Umbilical cord (tissue), 2 donors: ENCODE measurements at places on chromosomes 1 and 21.

DNA sequence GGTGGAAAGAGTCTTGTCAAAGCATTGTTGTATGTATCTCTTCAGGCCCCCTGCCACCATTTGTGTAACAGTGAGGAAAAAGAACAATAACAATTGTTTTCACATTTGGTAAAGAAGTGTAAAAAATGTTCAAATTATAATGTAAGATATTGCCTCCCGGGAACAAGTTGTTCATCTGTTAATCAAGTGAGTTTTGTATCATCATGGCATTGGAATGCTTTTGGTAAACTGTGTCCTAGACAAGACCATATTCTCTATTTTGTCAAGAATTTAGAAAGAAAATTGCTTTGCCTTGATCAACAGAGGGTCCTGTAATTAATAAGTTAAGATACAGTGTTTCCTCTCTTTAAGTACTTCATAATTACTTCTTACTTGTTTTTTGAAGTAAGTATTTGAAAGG lies 692.0 kb upstream of the NR5A2 start:
- DNase-seq = no peak

DNA sequence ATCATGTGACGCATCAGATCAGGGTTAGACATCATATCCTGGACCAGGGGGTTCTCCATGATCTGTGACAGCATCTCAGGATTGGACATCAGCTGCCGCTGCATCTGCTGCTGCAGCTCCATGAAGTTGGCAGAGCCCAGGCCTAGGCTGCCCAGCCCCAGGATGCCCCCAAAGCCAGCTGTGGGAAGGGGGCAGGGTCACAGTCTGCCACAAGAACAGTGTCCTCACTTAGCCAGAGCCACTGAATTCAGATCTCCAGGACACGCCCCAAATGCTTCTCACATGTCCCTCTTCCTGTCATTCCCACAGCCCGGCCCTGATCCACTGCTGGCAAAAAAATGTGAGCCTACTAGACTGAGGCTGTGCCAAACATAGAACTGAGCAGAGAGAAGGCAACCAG lies 3.2 kb downstream of the UBQLN4 start:
- no peak for DNase-seq

GRCh38 chr1:24928689-24929397 lies 1.2 kb downstream of the RUNX3 start:
- no peak for DNase-seq

GRCh38 chr1:222097588-222097987 lies 355.7 kb upstream of the DUSP10 start:
- no peak for DNase-seq

DNA sequence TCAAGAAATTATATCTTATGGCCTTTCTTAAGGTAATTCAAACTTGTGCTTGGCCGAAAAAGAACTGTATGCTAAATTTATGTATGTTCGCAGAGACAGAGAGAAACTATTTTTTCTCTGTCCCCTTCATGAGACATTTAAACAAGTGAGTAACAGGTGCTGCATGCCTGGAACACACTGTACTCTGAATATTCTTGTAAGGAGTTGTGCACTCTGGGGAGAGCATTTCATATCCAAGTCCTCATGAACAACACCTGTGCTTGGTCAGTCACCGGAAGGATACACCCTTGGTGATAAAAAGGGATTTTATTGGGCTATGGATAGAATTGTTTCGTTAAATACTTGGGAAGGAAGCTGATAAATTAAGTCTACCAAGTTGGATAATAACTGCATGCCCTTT lies 220.8 kb upstream of the NRIP1 start:
- no peak for DNase-seq

DNA sequence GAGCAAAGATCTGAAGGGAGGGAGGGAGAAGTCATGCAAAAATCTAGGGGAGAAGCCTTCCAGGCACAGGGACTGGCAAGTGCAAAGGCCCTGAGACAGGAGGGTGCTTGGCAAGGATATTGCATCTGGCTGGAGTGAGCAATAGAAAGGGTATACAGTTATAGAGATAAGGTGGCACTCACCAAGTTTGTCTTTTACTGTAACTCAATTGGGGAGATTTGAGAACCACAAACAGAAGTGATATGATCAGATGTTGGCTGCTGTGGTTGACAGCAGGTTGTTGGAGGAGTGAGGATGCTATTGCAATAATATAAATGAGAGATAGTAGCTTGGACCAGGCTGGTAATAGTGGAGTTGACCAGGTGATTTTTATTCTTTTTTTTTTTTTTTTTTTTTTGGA lies 25.6 kb downstream of the MCOLN3 start:
- DNase-seq = no peak

DNA sequence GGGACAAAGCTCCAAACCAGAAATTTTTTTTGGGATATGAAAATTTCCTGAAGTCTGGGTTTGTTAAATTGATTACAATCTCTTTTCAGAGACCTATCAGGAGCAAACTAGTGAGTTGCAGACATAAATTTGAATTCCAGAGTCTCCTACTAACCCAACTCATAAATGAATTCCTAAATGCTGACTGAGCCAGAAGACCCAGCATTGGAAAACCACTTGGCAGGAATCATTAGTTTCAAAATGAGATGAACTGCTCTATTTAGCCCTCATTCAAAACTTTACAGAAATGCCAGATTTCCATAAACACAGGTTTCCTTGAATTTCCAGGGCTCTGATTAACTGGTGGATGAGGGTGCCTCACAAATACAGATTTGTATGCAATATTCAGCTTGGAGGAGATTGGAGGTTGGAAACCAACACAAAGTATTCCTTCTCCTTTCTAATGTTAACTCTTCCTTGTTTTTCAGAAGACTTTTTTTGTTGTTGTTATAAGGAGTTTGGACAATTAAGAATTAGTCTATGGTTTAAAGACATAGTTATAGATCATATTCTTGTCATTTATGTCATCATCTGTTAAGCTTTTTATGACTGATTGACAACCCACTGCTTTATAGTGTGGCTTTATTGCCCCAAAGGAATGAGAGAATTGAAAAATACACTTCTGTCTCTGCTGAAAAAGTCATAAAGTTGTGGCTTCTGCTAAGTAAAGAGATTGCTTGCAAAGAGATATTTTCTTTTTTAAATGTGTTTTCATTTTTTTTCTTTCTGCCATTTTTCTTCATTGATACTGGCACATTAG lies 222.8 kb downstream of the HLX start:
- peak; percentile 47 for DNase-seq

DNA sequence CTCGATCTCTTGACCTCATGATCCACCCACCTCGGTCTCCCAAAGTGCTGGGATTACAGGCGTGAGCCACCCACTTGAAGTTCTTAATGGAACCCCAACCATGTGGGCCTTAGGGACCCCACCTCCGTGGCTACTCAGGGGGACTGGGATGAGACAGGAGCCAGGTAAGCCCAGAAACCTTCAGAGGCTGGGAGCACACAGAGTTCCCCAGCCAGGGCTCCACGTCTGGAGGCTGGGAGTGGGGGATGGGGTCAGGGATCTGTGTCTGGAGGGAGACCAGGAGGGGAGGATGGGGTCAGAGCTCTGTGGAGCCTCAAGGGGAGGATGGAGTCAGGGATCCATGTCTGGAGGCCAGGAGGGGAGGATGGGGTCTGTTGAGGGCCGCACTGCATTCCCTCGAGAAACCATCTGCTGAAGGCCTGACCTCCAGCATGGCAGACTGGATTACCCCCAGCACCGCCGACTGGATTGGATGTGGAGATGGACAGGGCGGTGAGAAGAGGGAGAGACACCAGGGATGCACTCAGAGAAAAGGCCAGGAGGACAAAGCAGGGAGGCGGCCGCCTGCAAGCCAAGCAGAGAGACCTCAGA lies 2.1 kb upstream of the FTCD start:
- DNase-seq = no peak

DNA sequence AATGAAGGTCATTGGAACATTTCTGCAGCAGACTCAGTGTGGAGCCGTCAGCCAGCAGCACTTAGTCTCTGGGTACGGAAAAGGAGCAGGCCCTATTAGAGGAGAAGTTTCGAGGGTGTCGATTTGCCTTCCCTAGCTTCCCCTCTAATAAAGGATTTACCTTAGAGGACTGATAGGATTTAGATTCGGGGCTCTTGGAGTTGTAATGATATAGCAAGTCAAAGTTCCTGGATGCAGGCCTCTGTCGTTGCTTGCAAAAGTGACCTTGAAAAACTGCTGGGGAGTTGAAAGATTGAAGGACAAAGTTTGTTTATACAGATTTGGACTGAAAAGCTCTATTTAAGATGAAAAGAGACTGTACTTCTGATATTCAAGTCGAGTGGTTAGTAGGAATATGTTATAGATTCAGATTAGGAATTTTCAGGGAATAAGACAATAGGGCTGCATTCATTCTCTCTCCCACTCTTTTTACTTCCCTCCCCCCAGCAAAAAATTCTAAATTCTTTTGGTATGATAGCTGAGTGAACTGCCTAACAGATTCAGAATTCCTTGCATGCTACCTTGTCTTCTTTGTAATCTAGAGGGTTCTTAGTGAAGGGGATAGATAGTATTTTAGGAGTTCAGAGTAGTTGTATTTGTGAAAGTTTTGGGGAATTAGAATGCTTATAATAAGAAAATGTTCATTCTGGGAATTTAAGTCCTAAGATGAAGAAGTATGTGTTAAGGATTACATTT lies 19.2 kb downstream of the NFYC start:
- no peak for DNase-seq

DNA sequence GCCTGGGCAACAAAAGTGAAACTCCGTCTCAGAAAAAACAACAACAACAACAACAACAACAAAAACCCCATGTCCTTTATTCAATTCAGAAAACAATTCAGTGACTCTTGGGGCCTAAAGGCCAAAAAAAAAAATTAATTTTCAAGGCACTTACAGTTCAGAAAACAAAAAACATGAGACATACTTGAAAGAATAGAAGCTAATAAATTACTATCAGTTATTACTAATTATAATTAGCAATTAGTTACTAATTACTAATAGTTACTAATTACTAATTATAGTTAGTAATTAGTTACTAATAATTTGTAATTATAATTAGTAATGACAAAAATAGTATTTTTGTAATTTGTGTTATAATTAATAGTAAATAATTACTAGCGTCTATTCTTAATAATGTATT lies 56.8 kb upstream of the MPC2 start:
- DNase-seq = no peak

DNA sequence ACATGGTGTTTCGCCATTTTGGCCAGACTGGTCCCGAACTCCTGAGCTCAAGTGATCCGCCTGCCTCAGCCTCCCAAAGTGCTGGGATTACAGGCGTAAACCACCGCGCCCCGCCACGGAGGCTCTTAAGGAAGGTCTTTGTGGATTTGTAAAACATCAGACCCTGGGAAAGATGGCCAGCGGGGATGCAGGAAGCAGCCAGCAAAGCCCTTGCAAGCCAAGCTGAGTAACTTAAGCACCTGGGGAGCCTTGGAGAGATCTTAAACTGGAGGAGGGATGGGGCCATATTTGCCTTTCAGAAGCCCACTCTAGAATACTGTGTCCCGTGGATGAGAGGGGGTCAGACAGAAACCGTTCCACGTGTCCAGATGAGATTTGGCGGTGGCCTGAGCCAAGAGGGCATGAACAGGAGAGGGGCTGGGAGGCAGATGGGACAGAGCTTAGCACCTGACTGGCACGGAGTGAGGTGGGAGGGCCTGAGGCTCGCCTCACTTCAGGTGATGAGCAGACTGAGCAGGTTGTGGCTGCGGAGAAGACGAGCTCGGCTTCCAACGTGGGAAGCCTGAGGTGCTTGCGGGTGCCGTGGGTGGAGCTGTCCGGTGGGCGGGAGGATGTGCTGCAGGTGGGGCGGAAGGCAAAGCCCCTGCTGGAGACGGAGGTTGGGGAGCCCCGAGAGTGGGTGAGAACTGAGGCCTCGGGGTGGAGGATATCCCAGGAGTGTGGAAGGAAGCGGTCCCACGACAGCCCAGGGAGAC lies 11.7 kb downstream of the C1orf216 start:
- DNase-seq = no peak

DNA sequence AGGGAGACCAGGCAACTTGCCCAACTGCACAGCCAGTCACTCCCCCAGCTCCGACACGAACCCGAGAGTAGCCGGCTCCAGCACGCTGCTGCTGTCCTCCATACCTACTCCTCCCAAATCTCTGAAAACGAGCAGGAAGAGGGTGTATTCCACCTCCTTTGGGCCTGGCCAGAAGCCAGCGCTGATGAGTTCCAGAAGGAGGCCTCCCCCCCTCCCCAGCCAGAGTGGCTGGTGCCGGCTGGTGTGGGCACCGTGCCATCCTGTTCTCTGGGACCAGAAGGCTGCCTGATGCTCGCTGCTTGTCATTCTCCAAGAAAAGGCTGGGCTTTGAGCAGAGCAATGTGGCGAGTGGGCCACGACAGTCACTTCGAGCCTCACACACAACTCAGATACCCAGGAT lies 22.2 kb downstream of the KCNN3 start:
- peak; percentile 62 for DNase-seq

GRCh38 chr1:199396456-199396855 lies 631.1 kb upstream of the NR5A2 start:
- DNase-seq = no peak

DNA sequence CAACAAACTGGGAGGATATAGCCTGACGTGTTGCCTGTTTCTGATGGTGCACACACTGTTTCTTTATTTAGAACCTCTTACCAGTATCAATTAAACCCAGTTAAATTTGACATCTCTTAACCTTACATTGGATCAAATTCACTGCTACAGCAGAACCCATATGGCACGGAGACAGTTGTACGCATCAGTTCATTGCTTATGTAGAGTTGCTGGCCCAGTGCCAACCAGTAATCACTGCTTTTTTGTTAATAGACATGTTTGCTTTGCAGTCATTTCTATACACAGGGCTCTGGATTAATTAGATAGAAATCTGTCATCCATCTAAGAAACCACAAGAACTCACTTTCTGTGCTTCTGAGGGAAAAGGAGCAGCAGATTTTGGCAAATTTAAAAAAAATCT lies 154.0 kb downstream of the RWDD3 start:
- no peak for DNase-seq

DNA sequence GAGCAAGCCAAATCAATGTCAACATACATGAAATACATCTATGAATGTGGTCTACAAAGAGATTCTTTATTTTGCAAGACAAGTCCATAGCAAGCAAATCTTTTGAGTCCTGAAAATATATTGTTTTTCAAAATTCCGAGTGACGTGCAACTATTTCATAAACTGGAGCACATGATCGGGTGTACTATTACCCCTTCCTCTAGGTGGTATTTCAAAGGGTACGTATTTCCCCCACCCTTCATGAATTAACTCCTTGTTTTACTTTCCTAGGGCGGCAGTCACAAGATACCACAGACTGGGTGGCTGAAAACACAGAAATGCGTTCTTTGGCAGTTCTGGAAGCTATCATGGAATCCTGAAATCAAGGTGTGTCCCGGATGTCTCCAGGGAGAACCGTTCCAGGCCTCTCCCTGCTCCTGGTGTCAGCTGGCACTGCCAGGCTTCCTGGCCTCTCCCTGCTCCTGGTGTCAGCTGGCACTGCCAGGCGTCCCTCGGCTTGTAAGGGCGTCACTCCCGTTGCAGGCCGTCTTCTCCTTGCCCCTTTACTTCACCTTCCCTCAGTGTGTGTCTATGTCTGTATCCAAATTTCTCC lies 55.3 kb downstream of the RIPK4 start:
- no peak for DNase-seq

GRCh38 chr1:234925440-234926263 lies 203.0 kb downstream of the TOMM20 start:
- peak; percentile 93 for DNase-seq
